ENCODE measurements at places on chromosomes 1 and 21. TPM values are rescaled to one million over a fixed set of nuclear protein-coding genes. Genes with fewer than 3 reads are reported as not detected.

The GNG4 gene
- 6.1 TPM for total RNA-seq

The GJA9 gene
- not detected for total RNA-seq

The SLAMF7 gene
- not detected for total RNA-seq

The NCF2 gene
- 0.53 TPM for total RNA-seq

The PPFIA4 gene
- total RNA-seq, result 1.2 TPM

The MANEAL gene
- total RNA-seq, result 8.8 TPM

GRCh38 chr1:38578271-38578951 is 281.2 kb downstream of the RRAGC start:
- DNase-seq, result no peak

- no peak for DNase-seq
These were observed 289.0 kb upstream of the DAB1 start for GRCh38 chr1:57712846-57713245.

DNA sequence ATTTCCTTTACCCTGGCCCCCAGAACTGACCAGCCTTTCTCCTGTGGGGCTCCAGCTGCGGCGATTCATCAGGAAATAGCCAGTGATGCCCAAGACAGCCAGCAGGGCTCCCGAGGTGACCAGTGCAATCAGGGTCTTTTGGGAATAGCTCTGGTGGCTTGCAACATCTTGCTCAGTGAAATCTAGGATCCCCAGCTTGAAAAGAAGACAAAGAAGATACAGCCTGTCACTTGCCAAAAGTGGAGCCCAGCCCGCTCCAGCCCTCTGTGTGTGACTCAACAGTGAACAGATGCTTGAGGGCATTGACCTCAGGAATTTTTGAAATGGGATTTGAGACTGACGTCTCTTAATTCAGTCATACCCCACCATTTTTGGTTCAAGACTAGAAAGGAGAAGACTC is 22.3 kb downstream of the CD34 start:
- peak; percentile 50 for DNase-seq

DNA sequence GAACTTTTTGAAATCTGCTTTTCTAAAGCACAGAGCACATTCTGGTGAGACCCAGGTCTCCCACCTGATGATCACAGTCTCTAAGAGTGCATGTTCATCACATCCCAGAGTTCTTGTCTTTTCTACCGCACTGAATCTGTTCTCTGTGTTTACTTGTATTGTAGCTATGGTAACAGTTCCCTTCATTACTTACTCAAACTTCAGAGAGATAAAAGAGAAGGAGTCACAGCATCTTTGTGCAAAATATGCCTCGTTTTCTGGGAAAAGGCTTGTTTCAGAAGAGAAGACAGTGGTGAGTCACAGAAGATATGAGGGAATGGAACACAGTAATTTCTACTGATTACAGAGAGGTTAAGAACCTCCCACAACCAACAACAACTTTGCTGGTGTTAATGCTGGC is 580.6 kb downstream of the PLA2G4A start:
- DNase-seq, result no peak

GRCh38 chr1:248710305-248710900 is 7.8 kb upstream of the OR14I1 start:
- no peak for DNase-seq

GRCh38 chr1:198467342-198467741 is 73.1 kb downstream of the ATP6V1G3 start:
- DNase-seq, result peak; percentile 58

GRCh38 chr1:221884821-221885220 is 142.9 kb upstream of the DUSP10 start:
- DNase-seq, result no peak

GRCh38 chr1:203907901-203908300 is 46.5 kb downstream of the SNRPE start:
- no peak for DNase-seq
